Forelimb muscle (tissue), 1 donor: ENCODE measurements at places on chromosomes 5 and 9. TPM values are rescaled to one million over a fixed set of nuclear protein-coding genes. Genes with fewer than 3 reads are reported as not detected.

Gene GRM6
- polyA plus RNA-seq, result 0.81 TPM

Gene SOX30
- 0.42 TPM for polyA plus RNA-seq

Gene KIF4B
- polyA plus RNA-seq, result 0.06 TPM

Gene TBC1D2
- polyA plus RNA-seq, result 2.2 TPM

Gene CCNI2
- 1.3 TPM for polyA plus RNA-seq

DNA sequence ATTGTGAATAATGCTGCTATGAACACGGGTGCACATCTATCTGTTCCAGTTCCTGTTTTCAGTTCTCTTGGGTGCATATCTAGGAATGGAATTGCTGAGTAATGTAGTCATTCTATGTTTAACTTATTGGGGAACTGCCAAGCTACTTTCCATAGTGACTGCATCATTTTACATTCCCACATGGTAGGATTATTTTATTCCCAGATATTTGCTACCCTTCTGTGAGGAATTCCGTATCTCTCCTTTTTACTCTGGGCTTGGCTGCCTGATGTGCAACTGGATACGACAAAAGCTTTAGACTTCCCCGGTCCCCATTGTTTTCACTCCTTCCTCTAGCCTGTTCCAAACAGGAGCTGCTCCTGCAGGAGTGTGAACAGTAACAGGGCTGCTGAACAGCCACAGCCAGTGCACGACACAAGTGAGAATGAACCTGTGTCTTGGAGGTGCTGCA lies 7.2 kb downstream of the TAS2R1 start:
- DNase-seq, result peak; percentile 78

- no peak for DNase-seq
Measured at GRCh38 chr5:79413112-79413511, 100.8 kb downstream of the HOMER1 start.

- DNase-seq, result no peak
Measured at GRCh38 chr9:116959809-116960208, 272.7 kb downstream of the TRIM32 start.

DNA sequence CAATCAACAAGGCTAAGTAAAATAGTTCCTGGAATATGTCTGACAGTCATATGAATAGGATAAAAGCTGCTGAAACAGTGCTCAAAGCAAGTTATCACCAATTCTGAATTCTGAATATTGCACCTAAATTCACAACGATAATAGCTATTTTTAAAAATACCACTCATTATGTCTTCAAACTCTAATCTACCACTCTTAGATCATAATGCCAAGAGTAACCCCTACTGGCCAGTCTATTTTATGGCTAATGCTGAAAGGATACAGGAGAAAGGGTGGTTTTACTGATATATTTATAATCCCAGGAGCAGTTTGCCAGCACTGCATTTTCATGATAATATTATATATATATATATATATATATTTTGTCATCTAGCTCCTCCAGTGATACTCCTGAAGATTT lies 232.8 kb downstream of the PDE4D start:
- DNase-seq, result no peak
